Stimulated activated naive CD8-positive, alpha-beta T cell treated with anti-CD3 and anti-CD28 coated beads, Interleukin-15, amount 100 ng/mL, for 72 hours (primary cell): ENCODE measurements at places on chromosomes 1 and 21.

GRCh38 chr1:82337635-82338034 lies 536.9 kb downstream of the ADGRL2 start:
- no peak for DNase-seq

DNA sequence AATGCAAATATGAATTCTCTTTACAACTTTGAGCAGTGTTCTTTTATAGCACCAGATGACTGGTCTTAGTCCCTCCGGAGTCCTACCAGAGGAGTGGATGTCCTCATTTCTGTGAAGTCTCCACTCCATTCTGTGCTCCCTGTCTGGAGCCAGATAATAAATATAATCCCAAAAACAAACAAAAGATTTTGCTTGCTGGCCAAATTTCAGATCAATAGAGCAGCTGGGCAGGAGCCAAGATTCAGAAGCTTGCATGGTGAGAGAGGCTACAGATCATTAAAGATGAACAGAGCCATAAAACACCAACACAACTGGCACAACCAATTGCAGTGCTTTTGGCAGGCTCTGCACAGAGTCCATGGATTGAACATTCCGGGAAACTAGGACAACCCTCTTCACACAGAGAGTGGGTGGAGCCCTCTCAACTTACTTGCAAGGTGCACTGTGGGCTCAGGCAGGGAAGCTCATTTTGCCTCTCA lies 231.5 kb upstream of the SNX7 start:
- no peak for DNase-seq

DNA sequence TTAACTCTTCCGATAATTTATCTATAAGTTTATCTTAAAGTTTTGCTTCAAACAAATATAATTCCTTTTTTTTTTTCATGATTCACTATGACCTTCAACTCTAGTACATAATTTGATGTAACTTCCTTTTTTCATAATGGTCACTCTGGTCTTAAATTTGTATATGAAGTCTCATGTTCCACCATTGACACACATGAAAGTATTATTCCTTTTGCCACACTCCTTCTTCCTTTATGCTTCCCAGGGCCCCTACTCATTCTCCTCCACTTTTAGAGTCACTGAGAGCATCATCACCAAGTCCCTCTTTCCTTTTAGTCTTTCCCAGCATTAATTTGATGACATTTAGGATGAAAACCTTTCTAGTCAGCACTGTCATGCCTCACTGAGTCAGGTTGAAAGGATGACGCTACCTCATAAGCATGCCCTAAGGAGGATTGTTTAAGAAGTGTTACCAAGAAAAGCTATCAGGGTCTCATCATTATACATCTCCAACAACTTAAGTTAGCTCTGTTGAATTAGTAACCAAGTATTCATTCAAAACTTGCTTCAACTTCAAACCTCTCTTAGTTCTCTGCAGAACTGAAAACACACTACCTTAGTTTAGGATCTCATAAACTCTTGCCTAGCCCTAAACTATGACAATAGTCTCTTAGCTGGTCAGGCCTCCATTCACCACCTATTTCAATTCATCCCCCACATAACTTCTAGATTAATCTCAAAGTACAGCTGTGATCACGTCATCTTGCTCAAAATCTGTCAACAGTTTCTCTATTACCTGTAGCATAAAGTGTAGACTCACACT lies 14.5 kb downstream of the AUNIP start:
- no peak for DNase-seq

DNA sequence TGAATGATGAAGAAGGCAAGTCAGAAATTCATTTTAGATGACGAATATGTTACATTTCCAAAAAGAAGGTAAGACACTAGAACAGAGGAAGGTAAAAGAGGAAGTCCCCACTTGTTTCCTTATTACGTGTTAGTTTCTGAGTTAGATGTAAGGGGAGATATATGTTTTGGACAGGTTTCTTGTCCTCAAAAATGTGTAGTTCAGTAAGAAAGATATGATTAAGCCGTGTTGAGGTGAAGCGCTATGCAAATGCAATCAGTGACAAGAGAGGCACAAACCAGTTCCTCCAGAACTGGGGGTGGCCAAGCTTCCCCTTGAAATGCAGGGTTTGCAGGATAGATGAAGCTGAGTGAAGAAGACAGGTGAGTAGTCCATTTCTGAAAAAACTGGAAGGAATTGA lies 293.3 kb upstream of the RUNX1 start:
- DNase-seq = peak; percentile 14

- peak; percentile 78 for DNase-seq
Observed at GRCh38 chr1:16187748-16188401, 24.6 kb downstream of the ARHGEF19 start.

GRCh38 chr21:25965951-25966707 lies 204.4 kb downstream of the APP start:
- no peak for DNase-seq

GRCh38 chr1:42758641-42759040 lies 8.2 kb downstream of the P3H1 start:
- no peak for DNase-seq

- no peak for DNase-seq
Observed at GRCh38 chr1:2115702-2116341, 65.6 kb downstream of the PRKCZ start.

- DNase-seq = no peak
Observed at GRCh38 chr1:43452789-43453441, 816 bp downstream of the HYI start.

DNA sequence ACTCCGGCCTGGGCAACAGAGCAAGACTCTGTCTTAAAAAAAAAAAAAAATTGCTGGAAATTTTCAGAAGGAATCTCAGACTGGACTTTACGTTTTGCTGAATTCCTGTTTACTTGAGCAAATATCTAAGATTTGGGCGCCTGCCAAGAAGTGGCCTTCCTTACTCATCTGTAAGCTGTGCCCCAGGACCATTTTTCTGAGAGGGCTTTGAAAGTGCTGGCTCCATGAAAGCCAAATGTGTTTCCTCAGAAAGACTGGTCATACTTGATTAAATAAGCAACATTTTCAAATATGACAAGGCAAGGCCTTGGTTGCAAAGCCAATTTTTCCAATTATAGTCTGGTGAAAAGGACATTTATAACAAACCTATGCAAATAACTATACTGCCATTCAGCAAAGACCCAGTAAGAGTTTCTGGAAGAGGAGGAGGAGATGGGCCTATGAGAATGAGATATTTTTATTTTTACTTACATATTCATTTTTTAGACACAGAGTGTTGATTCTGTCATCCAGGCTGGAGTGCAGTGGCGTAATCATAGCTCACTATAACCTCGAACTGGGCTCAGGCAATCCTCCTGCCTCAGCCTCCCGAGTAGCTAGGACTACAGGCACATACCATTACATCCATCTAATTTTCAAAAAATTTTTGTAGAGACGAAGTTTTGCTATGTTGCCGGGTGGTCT lies 56.3 kb upstream of the HTR1D start:
- DNase-seq = no peak

GRCh38 chr1:2170211-2170610 lies 24.4 kb downstream of the FAAP20 start:
- no peak for DNase-seq

DNA sequence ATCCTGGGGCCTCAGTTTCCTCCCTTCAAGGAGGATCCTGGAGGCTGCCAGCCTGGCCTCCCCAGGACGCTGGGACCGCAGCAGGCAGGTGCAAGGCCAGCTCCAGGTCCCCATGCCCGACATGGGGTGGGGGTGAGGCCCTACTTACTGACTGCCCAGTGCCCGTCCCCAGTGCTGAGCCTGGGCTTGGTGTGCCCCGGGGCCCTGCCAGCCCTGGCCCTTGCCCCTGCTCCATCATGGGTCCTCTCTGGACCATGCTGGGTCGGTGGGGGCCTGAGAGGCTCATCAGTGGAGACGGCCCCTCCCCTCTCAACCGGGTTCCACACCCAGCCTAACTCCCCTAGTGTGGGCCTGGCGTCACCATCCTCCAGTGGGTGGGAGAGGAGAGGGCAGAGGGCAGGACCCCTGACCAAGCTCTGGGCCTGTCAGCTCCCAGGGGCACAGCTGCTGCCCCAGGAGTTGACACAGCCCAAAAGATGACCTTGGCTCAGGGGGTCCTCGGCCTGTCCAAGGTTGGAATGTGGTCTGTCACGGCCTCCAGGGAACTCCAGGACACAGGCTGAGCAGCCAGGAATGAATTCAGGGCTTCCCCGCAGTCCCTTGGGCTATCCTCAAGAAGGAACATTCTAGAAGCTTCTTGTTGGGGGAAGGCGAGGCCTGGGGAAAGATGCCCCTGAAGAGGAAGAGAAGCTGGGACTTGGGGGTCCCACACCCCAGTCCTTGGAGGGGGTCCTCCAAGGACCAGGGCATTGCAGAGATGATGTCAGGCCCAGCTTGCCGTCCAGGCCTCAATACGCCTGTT lies 17.6 kb upstream of the ARF1 start:
- no peak for DNase-seq

DNA sequence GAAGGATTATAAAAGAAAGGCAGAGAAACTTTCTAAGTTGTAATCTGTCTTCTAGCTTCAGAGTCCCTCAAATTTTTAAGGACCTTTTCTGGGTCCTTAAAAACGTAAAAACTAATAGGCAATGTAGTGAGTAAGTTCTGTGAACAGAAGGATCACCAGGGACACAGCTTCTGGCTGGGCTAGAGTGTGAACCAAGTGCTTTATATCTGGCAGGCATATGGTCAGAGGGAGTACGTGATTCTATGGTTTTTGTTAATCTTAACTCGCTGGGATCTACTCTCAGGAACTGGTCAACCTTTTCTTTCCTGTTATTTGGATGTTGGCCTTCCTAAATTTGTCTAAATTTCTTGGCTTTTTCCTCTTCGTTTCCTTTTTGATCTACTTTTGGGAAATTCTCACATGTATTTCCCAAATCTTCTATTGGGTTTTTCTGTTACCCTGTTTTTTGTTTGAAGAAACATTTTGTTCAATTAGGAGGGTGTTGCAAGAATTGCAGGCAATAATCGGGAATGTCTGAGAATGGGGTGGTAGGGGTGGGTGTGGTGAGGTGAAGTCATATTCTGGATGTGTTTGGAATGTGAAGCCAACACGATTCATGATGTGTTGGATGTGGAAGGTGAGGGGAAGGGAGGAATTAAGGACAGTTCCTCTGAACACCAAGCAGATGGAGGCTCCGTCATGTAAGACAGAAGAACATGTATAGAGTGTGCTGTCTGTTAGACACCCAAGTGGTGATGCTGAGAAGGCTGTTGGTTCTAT lies 193.2 kb downstream of the FMN2 start:
- DNase-seq = no peak

GRCh38 chr1:90486134-90486824 lies 230.8 kb downstream of the BARHL2 start:
- no peak for DNase-seq

- DNase-seq = no peak
Observed at GRCh38 chr21:20902998-20903397, 95.2 kb upstream of the NCAM2 start.

GRCh38 chr1:53959664-53960250 lies 13.6 kb downstream of the LRRC42 start:
- no peak for DNase-seq

DNA sequence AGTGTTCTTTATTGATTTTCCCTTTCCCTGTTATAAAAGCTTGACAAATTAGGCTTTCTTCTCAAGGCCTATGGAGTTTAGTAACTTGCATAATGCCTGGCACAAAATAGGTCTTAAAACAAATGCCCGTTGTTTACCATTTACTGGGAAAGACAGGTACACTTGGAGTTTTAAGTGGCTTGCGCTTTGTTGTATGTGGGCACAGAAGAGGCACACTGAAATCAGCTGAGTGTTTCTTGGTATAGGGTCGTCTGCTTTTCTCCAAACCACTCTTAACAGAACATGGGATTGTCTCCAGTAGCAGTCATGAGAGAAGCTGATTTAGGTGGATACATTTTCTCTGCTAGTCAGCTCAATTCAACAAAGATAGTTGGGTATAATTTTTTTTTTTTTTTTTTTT lies 132.5 kb downstream of the SYT14 start:
- no peak for DNase-seq

DNA sequence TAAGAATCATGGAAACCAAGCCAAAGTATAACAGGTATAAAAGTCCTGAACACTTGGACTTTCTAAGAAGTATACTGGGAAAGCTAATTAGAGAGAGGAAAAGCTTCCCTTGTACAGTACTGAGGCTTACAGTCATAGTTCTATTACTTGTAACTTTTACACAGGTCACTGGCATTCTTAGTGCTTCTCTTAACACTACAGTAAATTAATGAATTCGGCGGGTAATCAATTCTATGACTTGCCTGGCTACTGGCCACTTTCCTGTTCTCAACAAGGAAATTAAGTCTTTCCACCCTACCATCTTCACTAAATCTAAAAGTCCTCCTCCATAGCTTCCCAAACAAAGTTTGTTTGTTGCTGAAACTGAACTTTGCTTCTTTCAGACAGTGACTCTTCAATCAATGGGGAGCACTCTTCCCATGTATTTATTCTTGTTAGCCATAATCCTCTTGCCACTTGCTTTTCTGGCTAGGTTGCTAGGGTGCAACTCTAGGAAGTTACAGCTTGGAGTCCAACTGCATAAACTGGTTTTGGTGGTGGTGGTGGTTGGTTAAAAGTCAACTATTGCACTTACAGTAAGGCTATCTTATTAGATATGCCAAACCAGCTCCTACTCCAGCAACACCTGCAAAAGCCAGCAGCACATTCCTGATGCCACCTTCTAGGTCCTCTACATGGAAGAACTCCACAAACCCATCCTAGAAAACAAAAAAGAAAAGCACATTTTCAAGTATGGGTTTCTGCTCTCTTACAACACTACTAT lies 2.4 kb downstream of the MCL1 start:
- no peak for DNase-seq

GRCh38 chr1:10815858-10816195 lies 19.4 kb upstream of the CASZ1 start:
- no peak for DNase-seq

DNA sequence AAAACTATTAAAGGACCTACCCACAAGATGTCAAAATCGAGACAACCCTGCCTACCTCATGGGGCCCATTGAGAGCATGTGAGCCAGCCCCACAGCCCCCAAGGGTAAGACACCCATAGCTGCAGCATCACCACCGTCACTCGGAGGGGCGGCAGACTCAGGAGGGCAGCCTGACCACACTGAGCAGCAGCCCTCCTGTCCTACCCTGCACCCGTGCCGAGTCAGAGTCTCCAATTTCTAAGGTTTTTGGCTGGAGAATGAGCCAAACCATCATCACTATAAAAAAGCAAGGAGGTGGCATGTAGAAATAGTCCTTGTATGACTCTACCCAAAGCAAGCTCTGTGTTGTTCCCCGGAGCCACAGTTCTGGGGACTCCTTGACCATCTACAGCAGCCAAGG lies 94.7 kb downstream of the SSBP3 start:
- no peak for DNase-seq

DNA sequence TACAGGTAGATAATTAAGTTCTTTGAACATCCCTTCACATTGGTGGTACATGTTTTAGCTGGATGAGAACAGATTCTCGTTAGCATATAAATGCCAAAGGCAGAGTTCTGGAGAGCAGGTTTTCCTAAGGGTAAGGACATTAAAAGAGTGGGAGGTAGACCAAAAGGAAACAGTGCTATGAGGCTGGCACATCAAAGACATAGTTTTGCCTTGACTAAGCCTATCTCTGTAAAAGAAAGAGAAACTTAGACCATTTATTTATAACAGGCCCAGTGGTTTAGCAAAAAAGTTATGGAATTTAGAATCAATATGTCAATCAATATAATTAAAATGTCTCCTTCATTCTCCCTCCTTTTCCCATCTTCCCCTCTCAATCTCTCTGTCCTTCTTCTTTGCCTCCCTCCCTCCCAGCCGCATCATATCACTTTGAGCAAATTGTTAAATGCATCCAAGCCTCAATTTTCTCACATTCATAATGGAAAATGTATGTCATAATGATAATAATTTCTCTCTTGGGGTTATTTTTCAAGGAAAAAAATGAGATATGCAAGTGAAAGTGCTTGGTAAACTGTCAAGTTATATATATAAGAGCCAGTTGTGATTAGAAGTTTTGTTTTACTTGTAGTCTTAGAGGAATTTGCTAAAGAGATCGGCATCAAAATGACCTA lies 209.9 kb upstream of the SGIP1 start:
- no peak for DNase-seq

GRCh38 chr1:208252836-208253576 lies 8.8 kb upstream of the PLXNA2 start:
- no peak for DNase-seq
